ENCODE measurements at places on chromosomes 1 and 21. TPM values are rescaled to one million over a fixed set of nuclear protein-coding genes. Genes with fewer than 3 reads are reported as not detected.

DNA sequence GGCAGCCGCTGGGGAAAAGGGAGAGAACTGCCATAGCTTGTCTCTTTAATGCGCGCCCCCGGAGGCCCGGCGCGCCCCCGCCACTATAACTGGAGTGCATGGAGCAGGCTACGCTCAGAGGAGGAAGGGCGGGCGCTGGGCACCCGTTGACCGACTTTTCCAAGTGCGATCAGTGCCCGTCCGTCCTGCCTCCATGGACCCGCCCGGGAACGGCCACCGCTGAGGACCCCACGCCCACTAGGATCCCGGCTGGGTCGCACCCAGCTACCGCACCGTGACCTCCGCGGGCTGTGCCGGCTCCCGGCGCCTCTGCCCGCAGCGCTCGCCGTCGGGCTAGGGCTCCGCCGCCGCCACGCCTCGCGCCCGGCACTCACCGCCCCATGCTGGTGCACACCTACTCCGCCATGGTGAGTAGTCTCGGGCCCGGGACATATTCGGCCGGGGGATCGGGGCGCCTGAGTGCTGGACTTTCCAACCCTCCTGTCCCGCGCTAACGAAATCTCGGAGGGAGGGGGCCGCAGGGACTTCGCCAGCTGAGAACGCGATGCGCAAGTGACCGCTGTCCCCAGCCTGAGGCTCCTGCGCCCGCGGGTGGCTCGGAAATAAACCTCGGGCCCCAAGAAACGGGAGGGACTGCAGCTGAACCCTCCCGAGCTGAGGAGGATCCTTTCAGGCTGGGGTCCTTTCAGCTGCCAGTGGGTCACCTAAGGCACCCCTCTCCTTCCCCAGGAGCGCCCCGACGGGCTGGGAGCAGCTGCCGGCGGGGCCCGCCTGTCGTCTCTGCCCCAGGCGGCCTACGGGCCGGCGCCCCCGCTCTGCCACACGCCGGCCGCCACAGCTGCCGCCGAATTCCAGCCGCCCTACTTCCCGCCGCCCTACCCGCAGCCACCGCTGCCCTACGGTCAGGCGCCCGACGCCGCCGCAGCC lies at the start of gene TFAP2E:
TFAP2E (plus strand) TSS at position 117 of the 927 bp plus-strand sequence; CDS start at position 381, 264 bp downstream.
- DNase-seq = no peak

GRCh38 chr1:225896937-225897549 lies 8.1 kb upstream of the LEFTY1 start:
- DNase-seq = no peak

DNA sequence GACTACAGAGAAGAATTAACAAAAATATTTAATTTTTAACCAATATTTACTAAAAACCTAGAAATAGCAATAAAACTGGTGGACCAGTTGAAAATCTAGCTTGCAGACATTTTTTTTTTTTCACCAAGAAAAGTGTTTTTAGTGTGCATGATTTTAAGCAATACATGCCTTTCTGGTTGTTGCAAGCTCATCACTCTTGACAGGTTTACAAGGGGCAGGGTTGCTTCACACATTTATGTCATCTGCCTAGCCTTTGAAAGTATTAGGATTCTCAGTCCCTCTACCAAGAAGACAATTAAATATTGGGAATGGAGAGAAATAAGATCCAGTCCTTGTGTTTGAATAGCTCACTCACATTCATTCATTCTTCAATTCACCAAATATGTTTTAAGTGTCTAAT lies 53.8 kb upstream of the LYPLAL1 start:
- no peak for DNase-seq

DNA sequence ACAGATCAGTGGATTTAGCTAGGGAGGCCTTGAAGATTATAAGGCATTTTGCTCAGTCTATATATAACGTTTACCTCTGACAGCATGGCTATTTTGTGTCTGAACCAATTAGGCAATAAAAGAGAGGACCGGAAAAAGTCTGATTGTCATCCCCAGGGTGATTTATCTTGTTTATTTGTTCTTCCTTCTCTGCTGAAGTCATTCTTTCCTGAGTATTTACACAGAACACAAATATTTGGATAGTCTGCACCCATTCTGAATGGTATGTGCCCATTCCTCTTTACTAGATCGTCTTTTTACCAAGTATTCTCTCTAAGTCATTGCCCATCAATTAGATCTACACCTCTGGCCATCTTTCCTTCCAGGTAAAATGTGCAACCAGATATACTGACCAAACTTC lies 1602.9 kb downstream of the KCNT2 start:
- no peak for DNase-seq

GRCh38 chr1:91754348-91754747 lies 131.6 kb downstream of the TGFBR3 start:
- DNase-seq = no peak

- DNase-seq = peak; percentile 73
These were observed 1.2 kb downstream of the HES4 start for GRCh38 chr1:998745-998994.

DNA sequence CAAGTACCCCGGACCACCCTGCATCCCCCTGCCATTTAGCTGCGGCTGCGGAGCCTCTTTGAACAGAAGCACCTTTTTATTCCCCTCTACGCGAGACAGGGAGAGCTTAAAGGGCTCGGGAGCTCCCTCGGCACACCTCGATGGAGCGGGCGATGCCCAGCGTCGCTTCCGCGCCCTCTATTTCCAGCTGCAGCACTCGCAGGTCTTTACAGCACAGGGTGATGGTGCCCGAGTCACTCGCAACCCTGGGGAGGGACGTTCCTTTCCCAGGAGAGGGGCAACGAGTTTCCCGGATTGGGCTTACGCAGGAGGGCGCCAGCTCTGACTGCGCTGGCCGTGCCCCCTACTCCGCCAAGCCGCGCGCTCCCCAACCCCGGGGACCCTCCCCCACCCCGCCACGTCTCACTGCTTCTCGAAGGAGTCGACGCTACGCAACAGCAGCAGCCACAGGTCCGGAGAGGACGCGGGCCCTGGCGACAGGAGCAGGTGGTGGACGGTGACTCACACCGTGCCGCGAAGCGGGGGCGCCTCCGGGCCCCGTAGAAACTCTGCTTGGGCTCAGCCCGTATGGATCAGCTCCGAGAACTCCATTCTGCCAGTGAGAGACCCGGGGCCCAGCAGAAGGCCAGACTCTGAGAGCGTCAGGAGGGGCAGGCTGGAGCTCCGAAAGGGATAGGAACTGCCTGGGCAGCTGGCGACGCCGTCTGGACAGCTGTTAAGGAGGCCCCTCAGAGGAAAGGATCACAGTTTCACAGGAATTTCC lies 5.8 kb upstream of the FAM167B start:
- no peak for DNase-seq

- DNase-seq = no peak
These were observed 234.8 kb downstream of the GPR52 start for GRCh38 chr1:174682419-174683008.

DNA sequence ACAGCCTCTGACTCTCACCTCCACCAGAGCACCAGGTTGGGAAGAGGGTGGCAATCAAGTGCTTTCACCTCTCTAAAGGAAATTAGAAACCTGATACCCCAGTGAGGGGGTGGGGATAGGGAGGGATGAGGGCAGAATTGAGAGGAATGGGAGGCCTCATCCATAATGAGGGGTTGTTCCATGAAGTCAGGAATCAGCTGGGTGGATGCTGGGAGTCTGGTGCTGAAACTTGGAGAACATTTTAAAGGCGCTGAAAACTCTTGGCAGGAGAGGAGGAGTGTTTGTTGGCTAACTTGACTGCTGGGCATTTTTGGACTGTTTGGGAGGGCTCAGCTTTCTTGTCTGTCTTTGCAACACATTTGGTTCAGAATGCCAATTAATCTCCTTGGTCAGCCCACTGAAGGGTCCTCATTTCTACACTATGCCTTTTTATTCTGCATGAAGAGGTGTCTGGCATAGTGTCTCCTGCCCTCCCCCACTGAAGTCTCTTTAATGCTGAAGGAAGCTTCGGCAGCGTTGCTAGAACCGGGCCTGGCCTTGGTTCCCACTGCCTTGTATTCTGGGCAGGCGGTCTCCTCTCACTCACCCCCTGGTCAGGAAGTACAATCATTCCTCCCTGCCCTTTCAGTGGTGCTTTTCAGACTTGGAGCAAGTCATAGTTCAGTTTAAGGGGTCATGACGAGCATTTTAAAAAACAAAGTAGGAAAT lies 2.2 kb downstream of the PHGDH start:
- no peak for DNase-seq

- no peak for DNase-seq
These were observed 57.2 kb upstream of the C1orf185 start for GRCh38 chr1:51044834-51045233.

DNA sequence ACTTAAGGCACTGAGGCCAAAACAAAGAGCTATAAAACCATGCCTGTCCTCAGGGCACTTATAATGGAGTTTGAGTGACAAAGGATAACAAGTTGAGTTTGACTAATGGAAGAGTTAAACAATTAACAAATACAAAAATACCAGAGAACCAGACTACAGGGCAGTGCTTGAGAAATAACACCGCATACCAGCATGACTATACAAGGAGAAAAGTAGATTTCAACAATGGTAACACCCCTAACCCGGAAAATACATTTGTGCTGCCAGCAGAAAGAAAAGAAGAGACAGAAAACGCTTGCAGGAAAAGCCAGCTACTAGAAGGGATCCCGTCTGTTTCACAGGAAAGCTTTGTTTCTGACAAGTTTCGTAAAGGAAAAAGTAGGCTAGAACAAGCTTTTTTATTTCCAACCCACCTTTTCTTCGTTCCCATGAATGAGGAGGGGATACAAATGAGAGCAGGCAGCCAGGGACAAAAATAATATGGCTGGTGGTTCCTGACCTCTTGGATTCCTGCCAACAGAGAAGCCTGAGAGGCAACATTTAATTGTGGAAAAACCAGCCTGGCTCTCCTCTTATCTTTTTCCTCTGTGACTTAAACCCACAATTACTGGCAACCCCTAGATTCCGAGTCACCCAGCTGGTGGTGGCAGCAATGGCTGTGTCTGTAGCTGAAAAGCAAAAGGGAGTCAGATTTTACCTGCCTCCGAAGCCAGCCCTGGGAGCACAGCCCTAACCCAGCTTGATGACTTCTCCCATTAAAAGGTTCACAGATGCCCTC lies 56.5 kb downstream of the WLS start:
- no peak for DNase-seq

GRCh38 chr1:185627761-185628501 lies 106.3 kb upstream of the HMCN1 start:
- DNase-seq = no peak

DNA sequence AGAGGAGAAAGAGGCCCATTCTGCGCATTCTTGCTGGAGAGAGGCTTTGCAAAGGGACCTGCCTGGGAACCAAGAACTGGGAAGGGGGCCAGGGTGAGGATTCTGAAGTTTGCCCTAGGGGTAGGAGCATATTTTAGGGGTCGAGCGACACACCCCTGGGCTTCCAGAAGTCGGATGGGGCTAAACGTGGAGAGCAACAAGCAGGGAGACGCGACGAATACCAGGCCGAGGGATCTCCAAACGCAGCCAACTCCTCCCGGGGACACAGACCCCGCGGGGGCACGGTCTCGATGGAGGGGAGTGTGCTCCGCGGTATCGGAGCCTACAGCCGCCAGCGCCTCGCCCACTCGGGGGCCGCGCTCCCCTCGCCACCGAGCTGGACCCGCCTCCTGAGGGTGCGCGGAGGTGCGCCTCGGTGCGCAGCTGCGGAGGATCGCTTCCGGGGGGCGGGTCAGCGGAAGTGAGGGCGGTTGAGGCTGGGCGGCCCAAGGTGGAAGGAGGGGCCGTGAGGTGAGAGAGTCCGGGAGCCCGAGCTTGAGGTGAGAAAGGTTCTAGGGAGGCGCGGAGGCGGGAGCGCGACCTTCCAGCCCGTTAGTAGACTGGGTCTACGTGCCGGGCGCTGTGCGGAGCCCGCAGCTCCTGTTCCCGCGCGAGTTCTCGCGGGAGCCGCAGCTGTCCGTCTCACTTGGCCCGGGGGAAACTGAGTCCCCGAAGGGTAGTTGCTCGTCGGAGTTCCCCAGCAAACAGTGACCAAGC lies at the start of gene MTFR1L:
MTFR1L (plus strand) TSS at position 464 of the 756 bp plus-strand sequence. CDS start 3,151 bp downstream, outside the sequence.
- DNase-seq = no peak

GRCh38 chr1:8629241-8630091 lies 188.0 kb downstream of the RERE start:
- no peak for DNase-seq

DNA sequence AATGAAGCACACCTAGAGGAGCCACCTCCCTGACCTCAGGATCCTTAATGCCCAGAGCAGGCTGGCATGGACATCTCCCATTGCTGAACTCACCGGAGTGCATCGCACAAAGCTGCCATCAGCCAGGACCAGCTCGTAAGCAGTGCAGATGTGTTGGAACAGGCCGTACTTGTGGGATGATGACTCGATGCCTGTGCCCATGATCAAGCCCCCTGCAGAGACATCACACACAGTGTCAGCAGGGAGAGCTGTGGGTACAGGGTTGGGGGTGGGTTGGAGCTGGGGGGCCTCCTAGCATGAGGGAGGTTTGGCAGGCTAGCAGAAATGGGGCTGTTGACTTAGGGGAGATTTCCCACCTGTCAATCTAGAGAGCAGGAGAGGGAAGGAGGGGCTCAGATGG lies 12.0 kb downstream of the DHCR24 start:
- DNase-seq = no peak

DNA sequence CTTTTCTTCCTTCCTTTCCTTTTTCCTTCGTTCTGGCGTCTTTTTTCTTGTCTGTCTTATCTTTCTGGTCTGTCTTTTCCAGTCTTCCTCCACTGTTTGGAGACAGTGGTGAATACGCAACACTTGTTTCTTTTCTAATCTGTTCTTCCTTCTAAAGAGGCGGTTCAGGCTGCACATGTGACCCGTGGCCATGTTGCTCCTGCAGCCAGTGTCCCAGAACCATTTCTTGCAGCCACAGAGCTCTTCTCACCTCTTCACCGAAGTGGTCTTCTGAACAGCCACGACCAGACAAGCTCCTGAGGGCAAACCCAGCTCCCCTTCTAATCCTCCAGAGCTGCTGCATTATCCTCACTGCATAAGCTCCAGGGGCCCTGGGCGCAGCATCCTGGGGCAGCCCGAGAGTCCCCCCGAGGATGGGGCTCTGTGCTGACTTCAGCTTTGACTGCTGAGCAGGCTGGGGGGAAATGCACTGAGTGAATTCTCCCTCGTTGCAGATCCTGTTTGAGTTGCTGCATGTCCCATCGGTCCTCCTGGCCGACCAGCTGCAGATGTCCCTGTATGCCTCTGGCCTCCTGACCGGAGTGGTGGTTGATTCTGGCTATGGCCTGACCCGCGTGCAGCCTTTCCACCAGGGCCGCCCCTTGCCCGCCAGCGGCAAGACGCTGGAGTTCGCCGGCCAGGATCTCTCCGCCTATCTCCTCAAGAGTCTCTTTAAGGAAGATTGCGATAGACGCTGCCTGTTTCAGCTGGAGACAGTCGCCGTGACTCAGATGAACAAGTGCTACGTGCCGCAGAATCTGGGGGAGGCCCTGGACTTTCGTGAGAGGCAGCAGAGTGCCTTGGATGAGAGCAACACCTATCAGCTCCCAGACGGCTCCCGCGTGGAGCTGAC lies 70.4 kb downstream of the ACTL8 start:
- DNase-seq = no peak

The ADCY10 gene
- polyA plus RNA-seq = 0.77 TPM

The CD52 gene
- polyA plus RNA-seq = 0.57 TPM

The F3 gene
- 104 TPM for polyA plus RNA-seq

The PDPN gene
- 35.8 TPM for polyA plus RNA-seq

The C1QB gene
- polyA plus RNA-seq = 42.7 TPM

The CD34 gene
- 33.1 TPM for polyA plus RNA-seq

The CFAP74 gene
- polyA plus RNA-seq = 5.6 TPM
